H9 (cell line): ENCODE measurements at places on chromosomes 7 and 10.
A peak's percentile ranks its signal among the peaks of the same experiment; 100 is the strongest.

GRCh38 chr7:27115221-27116026, 12.9 kb upstream of the HOXA2 start:
- no peak for DNase-seq

DNA sequence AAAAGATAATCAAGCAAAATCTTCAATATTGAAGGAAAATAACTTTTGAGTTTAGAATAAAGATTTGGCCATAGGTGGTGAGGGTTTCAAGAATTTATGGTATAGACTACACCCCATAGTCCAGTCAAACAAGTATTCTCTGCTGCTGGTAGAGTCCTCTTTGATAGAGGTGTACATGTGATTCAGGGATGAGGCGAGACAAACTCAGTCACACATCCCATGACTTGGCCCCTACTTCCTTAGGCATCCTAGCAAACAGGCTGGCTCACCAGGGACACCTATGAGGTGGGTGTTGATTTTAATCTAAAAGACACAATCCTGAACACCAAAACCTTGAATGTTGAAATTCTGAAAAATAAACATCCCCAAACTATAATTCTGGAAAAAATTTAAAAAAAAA, 78.1 kb upstream of the SLC25A13 start:
- DNase-seq, result no peak

DNA sequence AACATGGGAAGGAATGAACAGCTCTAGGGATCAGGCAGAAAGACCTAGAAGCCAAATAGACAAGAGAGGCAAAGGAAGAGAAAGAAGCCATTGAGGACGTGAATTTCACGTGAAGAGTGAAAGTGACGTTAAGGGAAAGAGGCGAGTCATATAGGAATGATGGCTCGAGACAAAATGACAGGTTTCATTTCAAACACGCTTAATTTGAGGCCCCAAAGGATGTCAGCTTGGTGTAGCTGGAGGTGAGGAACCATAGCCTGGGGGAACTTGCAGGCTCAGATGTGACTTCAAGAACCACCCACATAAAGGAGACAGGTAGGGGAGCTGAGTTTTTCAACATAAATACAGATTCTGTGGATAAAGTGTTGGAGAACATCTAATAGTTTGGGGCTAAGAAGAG, 84.3 kb upstream of the ATP6V0A4 start:
- DNase-seq, result no peak

DNA sequence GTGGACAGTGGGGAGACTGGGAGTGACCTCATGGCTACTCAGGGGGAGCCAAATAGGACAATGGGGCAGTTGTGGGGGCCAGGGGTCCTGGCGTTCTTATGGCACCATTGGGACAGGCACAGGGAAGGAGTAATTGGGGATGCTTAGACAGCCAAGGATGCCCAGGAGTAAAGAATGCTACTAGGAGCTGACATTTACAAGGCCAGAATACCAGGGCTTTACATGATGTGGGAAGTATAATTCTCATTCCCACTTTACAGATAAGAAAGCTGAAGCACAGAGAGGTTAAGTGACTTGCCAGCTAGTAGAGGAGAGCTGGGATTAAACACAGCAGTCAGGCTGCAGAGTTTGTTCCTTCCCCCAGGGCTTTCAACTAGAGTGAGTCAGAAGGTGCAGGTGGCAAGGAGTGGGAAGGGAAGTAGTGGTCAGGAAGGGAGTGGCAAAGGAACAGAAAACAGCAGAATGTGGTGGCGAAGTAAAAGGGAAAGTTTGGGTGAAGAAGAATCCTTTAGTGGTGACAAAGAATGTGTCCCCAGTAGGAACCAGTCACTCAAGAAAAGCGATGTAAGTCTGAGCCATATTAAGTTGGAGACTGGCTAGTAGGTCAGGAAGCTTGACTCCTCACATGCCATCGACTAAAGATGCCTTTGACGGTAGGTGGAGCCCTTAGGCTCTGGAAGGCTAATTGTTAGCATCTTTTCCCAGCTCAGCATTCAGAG, 32.8 kb downstream of the CPVL start:
- peak; percentile 52 for DNase-seq

- no peak for DNase-seq
Measured at GRCh38 chr10:76430061-76430645, 998.7 kb downstream of the LRMDA start.

DNA sequence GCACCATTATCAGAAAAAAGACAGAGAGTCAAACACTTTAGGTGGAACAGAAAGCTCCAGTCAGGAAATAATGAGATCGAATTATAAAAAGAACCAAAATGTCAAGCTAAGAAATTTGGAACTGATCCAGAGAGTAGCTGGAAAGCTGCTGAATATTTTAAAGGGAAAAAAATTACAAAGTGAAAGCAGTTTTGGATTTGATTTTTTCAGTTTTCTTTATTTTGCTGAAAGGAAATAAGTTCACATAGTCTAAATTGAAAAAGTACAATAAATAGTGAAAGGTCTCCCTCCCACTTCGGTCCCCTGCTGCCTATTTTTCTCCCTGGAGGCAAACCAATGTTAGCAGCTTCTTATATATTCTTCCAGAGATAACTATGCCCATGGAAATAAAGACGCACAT, 11.3 kb upstream of the TOMM7 start:
- no peak for DNase-seq

GRCh38 chr7:152564656-152565250, 111.2 kb downstream of the XRCC2 start:
- no peak for DNase-seq

GRCh38 chr7:158814637-158815036, 14.7 kb downstream of the ESYT2 start:
- no peak for DNase-seq

GRCh38 chr10:88908194-88908593, 28.1 kb downstream of the STAMBPL1 start:
- DNase-seq, result no peak
